Suprapubic skin (tissue), 4 donors: ENCODE measurements at places on chromosomes 3 and 15. TPM values are rescaled to one million over a fixed set of nuclear protein-coding genes. Genes with fewer than 3 reads are reported as not detected.

- DNase-seq: no peak
- peak overlapping the region; percentile 84 for H3K4me3 ChIP-seq
- H3K36me3 ChIP-seq: no peaks in the 10 kb centered on the region
Observed at GRCh38 chr3:129892486-129892856, 1.0 kb downstream of the TMCC1 start.

Gene TRH
- not detected for total RNA-seq

GRCh38 chr3:64490180-64490724 lies 197.5 kb downstream of the ADAMTS9 start:
- no peaks in the 10 kb centered on the region for H3K36me3 ChIP-seq
- no peak overlapping the region for H3K27ac ChIP-seq
- H3K4me3 ChIP-seq: no peak overlapping the region
- peaks cover 23% of the 10 kb centered on the region for H3K27me3 ChIP-seq

Gene STRA6
- not detected for total RNA-seq

Gene NME9
- 0.38 TPM for total RNA-seq

Gene TRIM42
- total RNA-seq: not detected

DNA sequence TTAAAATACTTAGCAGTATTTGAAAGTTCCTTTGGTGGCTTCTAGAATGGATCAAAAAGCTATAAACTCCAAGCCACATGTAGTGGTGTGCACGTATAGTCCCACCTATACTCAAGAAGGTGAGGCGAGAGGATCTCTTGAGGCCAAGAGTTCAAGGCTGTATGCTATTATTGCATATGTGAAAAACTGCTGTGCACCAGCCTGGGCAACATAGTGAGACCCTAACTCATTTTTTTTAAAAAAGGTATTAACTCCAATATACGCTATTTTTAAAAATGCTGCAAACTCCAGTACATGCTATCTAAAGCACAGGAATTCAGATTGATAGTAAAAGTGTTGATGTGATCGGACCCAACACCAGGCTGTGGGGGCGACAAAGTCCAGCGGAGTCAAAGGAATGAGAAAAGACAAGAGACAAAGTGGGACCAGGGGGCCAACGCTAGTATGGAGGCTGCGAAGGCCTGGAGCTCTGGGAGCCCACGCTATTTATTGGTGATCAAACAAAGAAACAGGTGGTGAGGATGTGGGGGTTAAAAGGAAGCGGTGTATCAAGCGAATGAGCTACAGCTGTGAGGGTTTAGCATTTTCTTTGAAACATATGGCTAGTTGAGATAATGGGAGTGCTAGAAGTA lies 66.6 kb downstream of the ARIH1 start:
- peaks cover 6% of the 10 kb centered on the region for H3K4me1 ChIP-seq
- no peak for DNase-seq
- H3K36me3 ChIP-seq: peaks cover 10% of the 10 kb centered on the region
- no peak overlapping the region for H3K27ac ChIP-seq

GRCh38 chr3:138687236-138687635 lies 78.7 kb downstream of the FAIM start:
- no peak overlapping the region for H3K4me3 ChIP-seq
- peaks cover 35% of the 10 kb centered on the region for H3K36me3 ChIP-seq
- H3K4me1 ChIP-seq: no peaks in the 10 kb centered on the region

- DNase-seq: no peak
Observed at GRCh38 chr3:19002606-19003005, 145.7 kb upstream of the KCNH8 start.

Gene MCF2L2
- total RNA-seq: 0.56 TPM

GRCh38 chr3:27616031-27616430 lies 106.1 kb downstream of the EOMES start:
- H3K27ac ChIP-seq: no peak overlapping the region
- H3K4me3 ChIP-seq: no peak overlapping the region

Gene WDR93
- total RNA-seq: 0.31 TPM

Gene GOLGA6L10
- 2.9 TPM for total RNA-seq

- H3K4me3 ChIP-seq: no peak overlapping the region
- no peak for DNase-seq
- no peaks in the 10 kb centered on the region for H3K4me1 ChIP-seq
- H3K27me3 ChIP-seq: peaks cover 9% of the 10 kb centered on the region
- H3K27ac ChIP-seq: no peak overlapping the region
Observed at GRCh38 chr3:38580450-38581382, 68.8 kb downstream of the SCN5A start.

Gene TM4SF18
- total RNA-seq: 3.3 TPM

DNA sequence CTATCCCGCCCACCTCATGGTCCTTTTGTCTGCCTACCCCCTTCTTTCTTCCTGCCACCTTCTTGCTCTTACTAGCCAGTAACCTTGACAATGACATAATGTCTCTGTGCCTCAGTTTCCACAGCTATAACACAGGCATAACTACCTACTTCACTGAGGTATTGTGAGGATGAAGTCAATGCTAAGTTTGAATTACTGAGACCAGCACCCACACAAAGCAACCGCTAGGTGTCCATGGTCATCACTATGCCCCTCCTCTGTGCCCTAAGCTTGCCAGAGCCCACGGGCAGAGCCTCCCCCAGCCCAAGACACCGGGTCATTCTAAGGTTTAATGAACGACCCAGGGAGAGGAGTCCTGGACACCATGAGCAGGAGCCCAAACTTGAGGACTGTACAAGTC lies 101.6 kb downstream of the OXNAD1 start:
- H3K27me3 ChIP-seq: no peaks in the 10 kb centered on the region
- H3K27ac ChIP-seq: no peak overlapping the region
- peaks cover under 1% of the 10 kb centered on the region for H3K36me3 ChIP-seq
- H3K4me1 ChIP-seq: peaks cover 28% of the 10 kb centered on the region

DNA sequence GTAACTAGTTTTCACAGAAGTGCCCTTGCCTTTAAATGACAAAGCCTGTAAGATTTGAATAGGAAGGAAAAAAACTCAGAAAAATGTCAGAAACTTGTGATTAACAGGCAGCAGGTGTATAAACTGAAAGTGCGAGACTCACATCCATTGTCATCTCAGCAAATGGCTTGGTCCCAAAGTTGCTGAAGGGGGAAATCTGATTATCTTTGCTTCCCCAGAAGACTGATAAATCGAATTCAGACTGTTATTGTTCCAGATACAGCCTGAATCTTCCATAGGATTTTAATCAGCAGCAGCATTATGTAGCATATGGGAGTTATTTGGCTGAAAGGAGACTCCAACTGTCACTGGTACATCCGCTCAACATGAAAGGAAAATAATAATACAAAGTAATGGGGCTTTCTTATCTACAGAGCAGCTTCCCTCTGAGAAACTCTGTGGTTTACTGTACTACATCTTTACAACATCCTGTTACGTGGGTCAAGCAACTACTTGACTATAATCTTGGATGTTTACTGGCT lies 550.4 kb upstream of the CCDC54 start:
- H3K27ac ChIP-seq: no peak overlapping the region
- H3K36me3 ChIP-seq: no peaks in the 10 kb centered on the region
- no peaks in the 10 kb centered on the region for H3K4me1 ChIP-seq
- no peaks in the 10 kb centered on the region for H3K27me3 ChIP-seq

Gene COL6A6
- total RNA-seq: 0.38 TPM

DNA sequence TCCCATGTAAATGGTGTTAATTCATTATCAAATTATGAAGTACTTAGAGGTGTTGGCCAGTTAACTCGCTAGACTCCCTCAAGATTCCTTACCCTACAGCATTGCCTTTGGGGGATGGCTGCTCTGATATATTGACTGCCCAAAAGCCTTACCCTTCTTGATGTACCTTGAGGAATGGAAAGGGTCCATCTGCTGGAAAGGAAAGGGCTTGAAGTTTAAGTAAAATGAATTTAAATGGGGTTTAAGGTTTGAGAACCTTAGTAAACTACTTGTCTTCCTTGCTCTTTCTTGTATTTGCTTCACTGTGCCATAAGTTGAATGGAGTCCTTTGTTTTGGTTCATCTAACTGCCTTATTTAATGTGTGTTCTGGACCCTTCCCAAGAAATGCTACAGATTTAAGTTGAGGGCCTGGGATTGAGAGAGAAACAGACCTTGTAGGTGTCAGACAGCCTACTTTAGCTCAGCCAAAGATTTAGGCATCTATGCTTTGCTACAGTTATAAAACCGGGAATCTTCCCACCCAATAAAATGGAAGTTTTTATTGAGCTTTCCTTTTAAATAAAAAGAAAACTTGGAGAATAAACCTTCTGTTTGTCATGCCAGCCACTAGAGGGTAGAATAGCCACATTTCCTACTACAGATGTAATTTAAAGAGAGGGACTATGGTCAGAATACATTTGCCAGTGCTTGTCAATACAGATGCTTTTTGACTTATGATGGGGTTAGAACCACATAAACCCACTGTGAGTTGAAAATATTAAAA lies 25.3 kb downstream of the CMSS1 start:
- H3K4me1 ChIP-seq: peaks cover 42% of the 10 kb centered on the region
- H3K27me3 ChIP-seq: no peaks in the 10 kb centered on the region
- no peak overlapping the region for H3K4me3 ChIP-seq
- H3K27ac ChIP-seq: no peak overlapping the region

Gene ARPP21
- total RNA-seq: not detected

GRCh38 chr3:179624451-179624850 lies 19.9 kb downstream of the NDUFB5 start:
- no peak overlapping the region for H3K27ac ChIP-seq
- H3K4me3 ChIP-seq: no peak overlapping the region
- H3K36me3 ChIP-seq: peaks cover 54% of the 10 kb centered on the region

DNA sequence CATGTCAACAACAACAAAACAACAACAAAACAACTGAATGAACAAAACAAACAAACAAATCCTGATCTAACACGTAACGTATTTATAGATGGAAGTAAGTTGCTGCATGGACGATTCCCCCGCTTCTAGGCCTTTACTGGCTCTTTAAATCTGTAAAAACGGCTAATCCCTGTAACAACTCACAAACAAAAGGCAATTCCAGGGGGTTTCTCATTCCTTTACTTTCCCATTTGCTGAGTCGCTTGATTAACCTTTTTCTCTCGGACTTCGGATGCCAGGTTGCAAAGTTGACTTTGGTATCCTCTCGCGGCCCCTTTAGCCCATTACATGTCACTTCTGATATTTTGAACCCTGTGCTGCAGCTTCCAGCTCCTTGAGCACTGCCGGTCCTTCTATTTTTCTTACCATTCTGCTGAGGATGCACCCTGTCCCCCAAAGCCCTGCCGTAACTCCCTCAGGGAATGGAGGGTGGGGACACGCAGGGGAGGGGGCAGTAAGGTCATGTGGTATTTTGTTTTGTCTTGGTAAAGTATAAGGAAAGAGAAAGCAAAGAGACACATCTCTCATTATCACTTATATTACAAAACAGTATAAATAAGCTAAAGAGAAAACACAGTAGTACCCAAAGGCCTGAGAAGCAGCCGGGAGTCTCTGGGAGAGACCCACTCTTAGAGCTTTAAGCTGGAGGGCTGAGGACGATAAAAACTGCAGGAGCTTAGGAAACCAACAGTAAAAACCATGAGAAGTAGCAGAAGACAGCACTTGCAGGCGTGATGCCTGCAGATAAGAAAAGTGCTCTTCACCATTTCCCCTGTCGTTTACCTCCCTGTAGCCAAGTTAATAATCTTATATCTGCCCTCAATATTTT lies 457.8 kb upstream of the ZNF717 start:
- no peaks in the 10 kb centered on the region for H3K27me3 ChIP-seq
- no peak overlapping the region for H3K27ac ChIP-seq
- no peak for DNase-seq
- no peaks in the 10 kb centered on the region for H3K4me1 ChIP-seq
- no peak overlapping the region for H3K4me3 ChIP-seq
- no peaks in the 10 kb centered on the region for H3K36me3 ChIP-seq

DNA sequence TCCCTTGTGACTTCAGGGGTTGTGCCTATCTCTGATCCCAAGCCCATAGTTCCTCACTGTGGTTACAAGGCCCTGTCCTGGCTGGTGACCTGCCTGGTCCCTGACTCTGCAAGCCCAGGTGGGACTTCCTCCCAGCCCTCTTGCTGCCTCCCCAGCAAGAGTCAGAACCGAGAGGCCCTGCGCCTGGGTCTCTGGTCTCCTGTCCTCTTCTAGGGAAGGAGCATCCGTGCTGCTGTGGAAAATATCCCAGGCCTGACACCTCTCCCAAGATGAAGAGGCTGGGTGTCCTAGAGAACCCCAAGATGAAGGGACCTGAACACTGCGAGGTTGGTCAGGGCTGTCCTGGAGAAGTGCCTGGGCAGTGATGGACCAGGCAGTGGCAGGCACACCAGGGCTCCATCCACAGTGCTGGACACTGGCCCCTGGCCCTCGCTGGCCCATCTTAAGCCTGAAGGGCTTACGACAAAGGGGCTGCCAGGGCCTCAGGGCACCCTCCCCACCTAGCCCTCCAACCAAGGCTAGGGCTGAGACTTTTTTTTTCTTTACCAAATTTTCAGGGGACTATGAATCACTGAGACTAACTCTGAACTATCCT lies 32.7 kb downstream of the PTH1R start:
- no peak for DNase-seq
- H3K27me3 ChIP-seq: no peaks in the 10 kb centered on the region
- H3K36me3 ChIP-seq: no peaks in the 10 kb centered on the region
- H3K4me3 ChIP-seq: no peak overlapping the region
- H3K27ac ChIP-seq: no peak overlapping the region
- H3K4me1 ChIP-seq: peaks cover 23% of the 10 kb centered on the region

Gene APOD
- total RNA-seq: 325 TPM

GRCh38 chr15:57684491-57685151 lies 21.9 kb upstream of the POLR2M start:
- no peaks in the 10 kb centered on the region for H3K4me1 ChIP-seq
- no peaks in the 10 kb centered on the region for H3K36me3 ChIP-seq
- H3K27me3 ChIP-seq: no peaks in the 10 kb centered on the region
- DNase-seq: no peak
- H3K27ac ChIP-seq: no peak overlapping the region

DNA sequence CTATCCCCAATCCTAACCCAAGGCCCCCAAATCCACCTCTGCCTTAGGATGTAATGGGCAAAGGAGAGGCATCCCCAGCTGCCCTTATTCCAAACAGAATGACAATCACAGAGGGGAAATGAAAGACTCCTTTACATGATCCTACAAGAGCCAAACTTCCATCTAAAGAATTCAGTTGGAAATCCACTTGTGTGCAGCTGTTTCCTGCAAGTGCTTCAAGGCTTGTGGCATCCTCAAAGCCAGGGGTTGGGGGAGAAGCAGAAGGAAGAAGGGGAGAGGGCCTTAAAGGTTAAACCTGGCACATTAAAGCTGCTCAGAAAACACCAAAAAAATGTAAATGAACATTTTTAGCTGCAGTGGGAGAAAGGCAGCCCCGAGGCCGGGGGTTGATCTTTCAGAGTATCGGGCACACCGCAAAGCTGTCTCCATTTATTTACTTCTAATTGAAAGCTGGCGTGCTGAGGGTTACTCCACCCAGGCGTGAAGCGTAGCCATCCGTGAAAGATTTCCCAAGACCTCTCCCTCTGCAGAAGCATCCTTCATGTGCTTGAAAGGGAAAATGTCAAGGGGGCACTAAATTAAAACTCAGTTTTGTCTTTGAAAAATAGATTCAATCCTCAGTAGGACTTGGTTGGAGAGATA lies 217.8 kb downstream of the SHQ1 start:
- H3K27me3 ChIP-seq: no peaks in the 10 kb centered on the region
- no peak for DNase-seq
- no peak overlapping the region for H3K4me3 ChIP-seq
- no peaks in the 10 kb centered on the region for H3K36me3 ChIP-seq

Gene TMCO5A
- total RNA-seq: not detected

GRCh38 chr15:73357999-73358665 lies 10.6 kb downstream of the HCN4 start:
- DNase-seq: no peak
- H3K4me3 ChIP-seq: no peak overlapping the region
- no peak overlapping the region for H3K27ac ChIP-seq
- no peaks in the 10 kb centered on the region for H3K4me1 ChIP-seq
- H3K27me3 ChIP-seq: peaks cover 51% of the 10 kb centered on the region
- H3K36me3 ChIP-seq: no peaks in the 10 kb centered on the region

- no peaks in the 10 kb centered on the region for H3K27me3 ChIP-seq
- no peak overlapping the region for H3K27ac ChIP-seq
- H3K4me3 ChIP-seq: no peak overlapping the region
- no peaks in the 10 kb centered on the region for H3K36me3 ChIP-seq
Observed at GRCh38 chr3:123081718-123082369, 15.0 kb downstream of the PDIA5 start.
